ENCODE measurements at places on chromosomes 7 and 10.

DNA sequence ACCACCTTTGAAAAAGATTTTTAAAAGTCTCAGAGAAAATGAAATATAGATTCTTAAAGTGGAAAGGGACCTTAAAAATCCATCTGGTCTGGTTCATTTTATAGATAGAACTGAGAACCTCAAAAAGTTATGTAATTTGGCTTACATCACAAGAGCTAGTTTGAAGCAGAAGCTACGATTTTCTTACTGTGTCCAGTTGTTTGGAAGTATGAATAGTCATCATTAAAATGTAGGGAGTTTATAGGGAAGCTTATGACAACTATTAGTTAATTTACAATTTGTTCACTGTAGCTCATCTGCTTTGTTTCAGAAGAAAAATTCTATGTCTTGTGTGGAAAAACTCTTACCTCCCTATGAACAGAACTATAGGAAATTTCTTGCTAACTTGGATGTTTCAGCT is 26.9 kb downstream of the ZEB1 start:
- no peak for DNase-seq

DNA sequence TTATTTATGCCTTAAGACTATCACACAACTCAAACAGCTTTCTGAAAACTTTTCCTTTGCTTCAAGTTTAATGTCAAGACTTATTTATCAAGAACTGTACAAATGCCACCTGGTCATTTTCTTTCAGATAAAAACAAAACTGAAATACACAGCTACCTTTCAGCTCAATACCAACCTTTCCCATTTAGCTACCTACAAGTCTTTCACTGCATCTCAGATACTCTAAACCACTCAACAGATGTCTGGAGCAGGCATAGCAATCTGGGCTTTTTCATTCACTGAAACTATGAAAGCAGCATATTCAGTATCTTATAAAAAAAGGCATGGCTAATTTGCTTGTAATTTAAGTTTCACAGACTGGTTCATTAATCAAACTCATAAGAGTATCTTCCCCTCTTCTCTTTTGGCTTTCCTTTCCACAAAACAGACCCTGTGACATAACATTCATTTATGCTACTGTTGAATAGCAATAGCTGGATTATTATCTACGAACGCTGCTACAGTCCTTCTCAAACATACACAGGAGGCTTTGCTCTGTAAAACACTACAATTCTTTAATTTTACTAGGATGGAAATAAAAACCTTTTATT is 8.2 kb downstream of the TRA2A start:
- DNase-seq, result no peak

GRCh38 chr7:112162784-112163506 is 43.3 kb downstream of the DOCK4 start:
- no peak for DNase-seq

GRCh38 chr10:78551184-78552005 is 517.4 kb upstream of the ZMIZ1 start:
- DNase-seq, result no peak

DNA sequence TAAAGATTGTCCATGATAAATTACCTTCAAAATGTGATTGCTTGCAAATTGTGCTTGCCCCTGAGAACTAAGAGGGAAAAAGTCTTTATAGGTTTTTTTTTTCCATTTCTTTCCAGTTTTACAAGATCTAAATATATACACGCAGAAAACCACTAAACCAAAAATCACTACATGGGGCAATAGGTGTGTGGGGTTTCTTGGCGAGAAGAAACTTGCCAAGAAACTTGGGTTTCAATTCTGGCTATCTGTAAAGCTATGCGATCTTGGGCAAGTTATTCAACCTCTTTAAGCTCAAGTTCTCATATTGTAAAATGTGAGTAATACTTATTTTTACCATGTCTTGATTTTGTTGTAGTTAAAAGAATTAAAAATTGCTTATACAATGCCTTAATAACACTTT is 17.0 kb downstream of the CUBN start:
- DNase-seq, result no peak

Data from activated gamma-delta T cell (primary cell).